Activated CD4-positive, alpha-beta T cell treated with anti-CD3 and anti-CD28 coated beads for 36 hours (primary cell): ENCODE measurements at places on chromosomes 16 and 17. TPM values are rescaled to one million over a fixed set of nuclear protein-coding genes. Genes with fewer than 3 reads are reported as not detected.

NUDT7 gene
- total RNA-seq = 11.4 TPM

PRR35 gene
- total RNA-seq = not detected

GRCh38 chr17:81934850-81935708 is 2.0 kb downstream of the PYCR1 start:
- no peak for DNase-seq
- no peaks in the 10 kb centered on the region for H3K27me3 ChIP-seq
- no peak overlapping the region for H3K27ac ChIP-seq
- peaks cover 22% of the 10 kb centered on the region for H3K36me3 ChIP-seq
- H3K4me1 ChIP-seq = peaks cover 14% of the 10 kb centered on the region

DNA sequence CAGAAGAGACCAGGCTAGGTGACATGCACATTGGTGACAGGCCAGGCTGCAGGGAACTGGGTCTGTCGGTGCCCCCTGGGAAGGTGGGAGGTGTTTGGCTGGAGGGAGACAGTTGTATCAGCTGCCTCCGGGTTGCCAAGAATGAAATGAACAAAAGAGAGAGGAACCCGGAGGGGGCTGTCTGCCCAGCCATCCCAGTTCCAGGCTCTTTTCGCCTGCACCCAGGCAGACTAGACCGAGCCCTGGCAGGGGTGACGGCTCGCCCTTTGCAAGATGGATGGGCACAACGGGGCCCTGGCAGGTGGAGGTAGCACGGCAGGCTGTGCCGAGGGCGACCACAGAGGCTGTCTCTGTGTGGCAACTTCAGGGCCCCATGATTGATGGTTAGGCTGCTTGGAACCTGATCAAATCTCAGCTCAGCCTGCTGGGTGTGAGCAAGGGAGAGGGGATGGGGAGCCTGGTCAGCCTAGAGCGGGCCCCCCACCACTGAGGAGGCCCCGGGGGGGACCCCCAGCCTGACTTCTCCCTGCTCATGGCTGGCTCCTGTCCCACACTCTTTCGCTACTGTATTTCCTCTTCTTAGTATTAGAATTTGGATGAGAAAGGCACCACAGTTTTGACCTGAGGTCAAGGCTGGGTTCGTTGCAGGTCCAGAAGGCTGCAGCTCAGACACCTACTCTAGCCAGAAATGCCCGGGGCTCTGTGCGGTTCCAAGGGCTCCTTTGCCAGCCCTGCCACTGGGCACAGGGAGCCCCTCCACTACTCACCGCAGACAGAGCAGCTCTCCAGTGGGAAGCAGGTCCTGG is 118.9 kb upstream of the CHMP6 start:
- no peak for DNase-seq
- H3K27me3 ChIP-seq = no peaks in the 10 kb centered on the region
- peaks cover 82% of the 10 kb centered on the region for H3K4me1 ChIP-seq

DNA sequence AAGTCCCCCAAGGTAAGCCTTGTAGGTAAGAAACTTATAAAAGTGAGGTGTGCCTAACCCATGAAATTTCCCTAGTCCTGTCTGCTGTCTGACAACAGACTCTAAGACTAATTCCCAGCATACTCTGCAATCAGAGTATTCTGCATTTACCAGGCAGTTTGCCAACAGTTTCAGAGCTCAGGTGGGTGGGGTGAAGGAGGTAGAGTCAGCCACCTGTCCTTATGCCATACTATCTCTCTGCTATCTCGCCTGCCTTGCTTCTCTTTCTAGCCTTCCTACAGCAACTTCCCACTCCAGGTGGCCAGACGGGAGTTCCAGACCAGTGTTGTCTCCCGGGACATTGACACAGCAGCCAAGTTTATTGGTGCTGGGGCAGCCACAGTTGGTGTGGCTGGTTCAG is 2.3 kb downstream of the ATP5MC1 start:
- no peak overlapping the region for H3K4me3 ChIP-seq
- no peak for DNase-seq

- H3K4me1 ChIP-seq = peaks cover 6% of the 10 kb centered on the region
- H3K27ac ChIP-seq = no peak overlapping the region
- no peaks in the 10 kb centered on the region for H3K36me3 ChIP-seq
- H3K27me3 ChIP-seq = peaks cover 57% of the 10 kb centered on the region
- H3K4me3 ChIP-seq = no peak overlapping the region
Measured at GRCh38 chr17:9023392-9024218, 2.3 kb downstream of the NTN1 start.

- H3K4me1 ChIP-seq = peaks cover 6% of the 10 kb centered on the region
- peaks cover 65% of the 10 kb centered on the region for H3K27me3 ChIP-seq
- DNase-seq = peak; percentile 41
- no peaks in the 10 kb centered on the region for H3K36me3 ChIP-seq
- no peak within 1 kb of the TSS for H3K27ac ChIP-seq
Measured at GRCh38 chr16:77788181-77789084, at the start of gene VAT1L. TSS of gene VAT1L (plus strand) at chr16:77788564. CDS start at chr16:77788683, 119 bp downstream.

- H3K27me3 ChIP-seq = no peaks in the 10 kb centered on the region
- H3K36me3 ChIP-seq = peaks cover 33% of the 10 kb centered on the region
- H3K4me3 ChIP-seq = no peak overlapping the region
- H3K4me1 ChIP-seq = peaks cover 21% of the 10 kb centered on the region
Measured at GRCh38 chr17:18253947-18254821, 4.4 kb downstream of the FLII start.

- no peak overlapping the region for H3K4me3 ChIP-seq
- DNase-seq = no peak
- H3K4me1 ChIP-seq = peaks cover 58% of the 10 kb centered on the region
- no peak overlapping the region for H3K27ac ChIP-seq
- no peaks in the 10 kb centered on the region for H3K36me3 ChIP-seq
- no peaks in the 10 kb centered on the region for H3K27me3 ChIP-seq
Measured at GRCh38 chr17:48244814-48245213, 137.2 kb downstream of the SNX11 start.

- H3K4me3 ChIP-seq = no peak overlapping the region
- DNase-seq = no peak
- no peak overlapping the region for H3K27ac ChIP-seq
- no peaks in the 10 kb centered on the region for H3K27me3 ChIP-seq
- peaks cover 4% of the 10 kb centered on the region for H3K36me3 ChIP-seq
- no peaks in the 10 kb centered on the region for H3K4me1 ChIP-seq
Measured at GRCh38 chr17:260031-260791, 78.8 kb upstream of the DOC2B start.

GRCh38 chr16:2675714-2676113 is 6.6 kb upstream of the KCTD5 start:
- H3K36me3 ChIP-seq = peaks cover 9% of the 10 kb centered on the region
- H3K27ac ChIP-seq = no peak overlapping the region
- H3K27me3 ChIP-seq = no peaks in the 10 kb centered on the region

DNA sequence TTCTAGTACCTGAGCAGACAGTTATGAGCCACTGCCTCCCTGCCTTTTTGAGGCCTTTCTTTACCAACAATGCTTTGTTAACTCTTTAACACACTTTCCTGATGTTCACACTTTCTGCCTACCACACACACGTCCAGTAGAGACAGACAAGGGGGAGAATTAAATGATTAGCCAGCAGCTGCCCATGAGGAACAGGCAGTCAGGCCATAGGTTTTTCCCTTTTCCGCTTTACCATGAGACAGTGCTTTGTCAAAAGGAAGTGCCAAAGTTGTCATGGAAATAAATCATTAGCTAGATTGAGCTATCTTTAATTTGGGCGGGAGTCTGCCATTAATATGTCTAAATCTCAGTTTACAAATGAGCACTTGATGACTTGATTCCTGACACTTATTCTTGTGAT is 102.1 kb downstream of the PITPNC1 start:
- peak overlapping the region; percentile 74 for H3K4me3 ChIP-seq
- H3K36me3 ChIP-seq = peaks cover 5% of the 10 kb centered on the region
- H3K27me3 ChIP-seq = no peaks in the 10 kb centered on the region
- peaks cover 80% of the 10 kb centered on the region for H3K4me1 ChIP-seq

DNA sequence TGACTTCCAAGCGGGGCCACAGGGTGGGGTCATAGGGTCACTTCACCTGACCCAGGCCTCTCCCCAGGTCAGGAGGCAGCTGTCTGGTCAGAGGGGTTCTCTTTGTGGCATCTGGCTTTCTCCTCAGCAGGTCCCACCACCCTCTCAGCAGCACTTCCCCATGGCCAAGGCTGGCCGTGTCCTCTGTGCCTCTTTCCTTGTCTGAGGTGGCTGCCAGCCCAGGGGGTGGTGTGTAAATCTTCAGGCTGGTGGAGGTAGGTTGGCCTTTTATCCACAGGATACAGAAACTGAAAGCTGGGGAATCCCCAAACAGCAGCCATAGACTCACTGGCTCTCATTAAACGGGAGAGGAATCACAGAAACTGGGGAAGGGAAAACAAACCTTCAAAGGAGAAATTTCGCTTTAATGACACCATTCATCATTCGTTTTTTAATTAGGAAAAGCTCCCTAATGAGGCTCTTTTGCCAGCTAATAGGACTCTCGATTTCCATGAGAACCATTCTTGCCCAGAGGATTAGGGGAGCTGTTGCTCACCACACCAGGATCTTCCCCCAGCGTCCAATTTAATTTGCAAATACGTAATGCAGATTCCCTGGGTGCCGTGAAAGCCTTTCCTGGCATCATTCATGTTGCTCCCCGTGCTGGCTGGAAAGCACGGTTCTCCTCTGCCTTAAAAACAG is 18.0 kb downstream of the C17orf75 start:
- H3K4me3 ChIP-seq = no peak overlapping the region
- peak; percentile 52 for DNase-seq
- H3K36me3 ChIP-seq = no peaks in the 10 kb centered on the region

GRCh38 chr17:16456742-16457316 is 35.2 kb downstream of the LRRC75A start:
- H3K4me1 ChIP-seq = peaks cover 3% of the 10 kb centered on the region
- peaks cover 28% of the 10 kb centered on the region for H3K36me3 ChIP-seq

GRCh38 chr16:10868596-10869469 is 8.2 kb upstream of the CIITA start:
- peaks cover 29% of the 10 kb centered on the region for H3K27me3 ChIP-seq
- no peak overlapping the region for H3K27ac ChIP-seq
- peaks cover 38% of the 10 kb centered on the region for H3K4me1 ChIP-seq
- no peaks in the 10 kb centered on the region for H3K36me3 ChIP-seq
- H3K4me3 ChIP-seq = no peak overlapping the region

PRSS27 gene
- total RNA-seq = 2.3 TPM

DNA sequence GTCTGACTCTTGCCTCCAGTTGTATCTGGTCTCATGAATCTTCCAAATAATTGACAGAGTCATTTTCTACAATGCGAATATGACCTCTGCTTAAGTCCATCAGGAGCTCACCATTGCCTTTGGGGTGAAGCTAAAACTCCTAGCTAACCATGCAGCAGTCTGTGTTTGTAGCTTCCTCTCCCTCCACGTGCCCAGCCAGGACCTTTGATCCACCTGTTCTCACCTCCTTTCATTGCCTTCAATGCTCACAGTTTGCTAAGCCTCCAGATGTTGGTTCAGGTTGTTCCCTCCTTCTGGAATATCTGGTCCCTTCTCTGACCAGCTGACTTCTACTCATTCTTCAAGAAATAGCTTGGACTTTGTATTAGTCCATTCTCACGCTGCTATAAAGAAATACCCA is 23.0 kb downstream of the BMERB1 start:
- no peak for DNase-seq
- no peak overlapping the region for H3K27ac ChIP-seq
- H3K36me3 ChIP-seq = no peaks in the 10 kb centered on the region

DNA sequence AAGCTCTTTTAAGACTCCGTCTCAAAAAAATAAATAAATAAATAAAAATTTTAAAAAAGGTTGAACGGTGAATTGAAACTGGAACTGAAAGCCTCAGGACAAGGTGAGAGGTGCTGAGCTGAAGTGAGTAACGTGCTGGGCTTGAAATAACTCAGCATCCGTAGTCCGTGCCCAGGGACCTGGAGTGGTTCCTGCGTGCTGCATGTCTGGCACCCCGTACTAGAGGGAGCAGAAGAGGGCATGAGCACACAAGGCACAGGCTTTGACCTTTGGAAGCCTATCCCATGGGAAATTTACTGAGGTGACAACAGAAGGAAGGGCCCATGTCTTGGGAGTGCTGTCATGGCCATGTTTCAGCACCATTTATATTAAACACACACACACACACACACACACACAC is 4.5 kb upstream of the MEIOB start:
- peak; percentile 39 for DNase-seq
- H3K4me3 ChIP-seq = no peak overlapping the region
- no peaks in the 10 kb centered on the region for H3K36me3 ChIP-seq
- peaks cover 22% of the 10 kb centered on the region for H3K27me3 ChIP-seq
- H3K27ac ChIP-seq = no peak overlapping the region

KCNH4 gene
- 0.43 TPM for total RNA-seq

DNA sequence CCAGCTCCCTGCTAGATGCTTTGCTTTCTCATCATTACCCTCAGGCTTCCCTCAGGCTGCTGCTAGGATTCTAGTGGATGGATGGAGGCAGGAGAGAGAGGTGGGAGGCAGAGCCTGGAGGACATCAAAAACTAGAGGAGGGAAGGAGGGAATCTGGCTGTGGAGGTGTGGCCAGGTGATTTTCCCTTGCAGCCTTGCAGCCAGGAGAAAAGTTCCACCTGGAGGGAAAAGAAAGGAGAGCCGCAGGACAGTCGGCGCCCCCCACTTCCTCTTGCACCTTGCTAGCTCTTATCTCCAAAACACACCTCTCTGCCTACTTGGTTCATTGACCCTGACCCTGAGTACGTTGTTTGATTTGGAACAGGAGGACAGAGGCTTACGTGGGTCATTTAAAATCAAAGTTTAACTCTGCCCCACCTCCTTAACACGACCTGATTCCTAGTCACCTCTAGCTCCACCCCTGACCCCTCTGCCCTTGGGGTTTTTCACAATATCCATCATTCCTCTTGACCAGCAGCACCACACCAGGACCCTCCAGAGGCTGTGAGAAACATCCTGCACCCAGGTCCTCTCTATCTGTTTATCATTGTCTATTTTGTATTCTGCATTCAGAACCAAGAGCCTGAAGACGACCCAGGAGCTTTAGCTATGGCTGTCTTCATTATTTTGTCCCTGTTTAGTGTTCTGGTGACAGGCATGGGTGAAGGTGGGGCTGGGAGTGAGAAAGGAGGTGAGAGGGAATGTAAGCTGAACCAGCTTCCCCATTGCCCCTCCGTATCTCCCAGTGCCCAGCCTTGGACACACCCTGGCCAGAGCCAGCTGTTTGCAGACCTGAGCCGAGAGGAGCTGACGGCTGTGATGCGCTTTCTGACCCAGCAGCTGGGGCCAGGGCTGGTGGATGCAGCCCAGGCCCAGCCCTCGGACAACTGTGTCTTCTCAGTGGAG is 15.9 kb downstream of the AOC3 start:
- no peaks in the 10 kb centered on the region for H3K4me1 ChIP-seq
- H3K36me3 ChIP-seq = no peaks in the 10 kb centered on the region
- H3K27ac ChIP-seq = no peak overlapping the region
- H3K4me3 ChIP-seq = no peak overlapping the region
- peaks cover 5% of the 10 kb centered on the region for H3K27me3 ChIP-seq

GRCh38 chr17:37488607-37489196 is 989 bp upstream of the DUSP14 start:
- peak overlapping the region; percentile 83 for H3K4me3 ChIP-seq
- peaks cover 44% of the 10 kb centered on the region for H3K4me1 ChIP-seq
- peaks cover 2% of the 10 kb centered on the region for H3K36me3 ChIP-seq
- peak; percentile 83 for DNase-seq
- H3K27me3 ChIP-seq = no peaks in the 10 kb centered on the region

FOXJ1 gene
- 0.53 TPM for total RNA-seq

GRCh38 chr17:4241535-4241934 is 22.2 kb downstream of the ANKFY1 start:
- H3K27me3 ChIP-seq = no peaks in the 10 kb centered on the region
- DNase-seq = no peak
- no peaks in the 10 kb centered on the region for H3K4me1 ChIP-seq
- no peak overlapping the region for H3K4me3 ChIP-seq

ULK2 gene
- total RNA-seq = 12.9 TPM

NUDT16L1 gene
- 22.5 TPM for total RNA-seq
